A172 (cell line): ENCODE measurements at places on chromosomes 5 and 9. TPM values are rescaled to one million over a fixed set of nuclear protein-coding genes. Genes with fewer than 3 reads are reported as not detected.
A peak's percentile ranks its signal among the peaks of the same experiment; 100 is the strongest.

- peak; percentile 38 for DNase-seq
These were observed 74.3 kb upstream of the KLF9 start for GRCh38 chr9:70488793-70489105.

CFAP90 gene
- not detected in 2 replicates for total RNA-seq

CAPSL gene
- total RNA-seq: 3.4 and 5.1 TPM in 2 replicates

DNA sequence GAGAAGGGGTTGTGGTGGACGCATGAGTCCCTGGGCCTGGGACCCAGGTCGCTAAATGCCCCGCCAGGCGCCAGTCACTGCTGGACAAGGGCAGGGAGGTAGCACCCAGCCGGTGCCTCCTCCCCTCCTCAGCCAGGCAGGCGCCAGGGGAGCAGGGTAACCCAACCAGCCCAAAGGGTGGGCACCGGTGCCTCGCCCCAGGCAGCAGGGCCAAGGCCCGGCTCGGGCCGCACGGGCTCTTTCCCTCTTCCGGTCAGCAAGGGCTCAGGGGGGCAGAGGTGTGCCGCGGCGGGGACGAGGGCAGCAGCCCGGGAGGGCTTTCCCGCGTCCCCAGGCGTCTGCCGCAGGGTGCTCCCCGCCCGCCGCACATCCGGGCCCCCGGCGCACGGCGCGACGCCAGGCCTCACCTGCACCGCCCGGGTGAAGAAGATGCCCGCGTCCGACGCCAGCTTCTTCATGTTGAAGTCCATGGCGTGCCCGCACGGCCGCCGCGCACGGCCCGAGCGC lies 393 bp downstream of the SH3GLB2 start:
- DNase-seq: peak; percentile 57

CXCL14 gene
- total RNA-seq: not detected in 2 replicates

GRCh38 chr9:137740312-137740711 lies 121.5 kb downstream of the EHMT1 start:
- no peak for DNase-seq

DNA sequence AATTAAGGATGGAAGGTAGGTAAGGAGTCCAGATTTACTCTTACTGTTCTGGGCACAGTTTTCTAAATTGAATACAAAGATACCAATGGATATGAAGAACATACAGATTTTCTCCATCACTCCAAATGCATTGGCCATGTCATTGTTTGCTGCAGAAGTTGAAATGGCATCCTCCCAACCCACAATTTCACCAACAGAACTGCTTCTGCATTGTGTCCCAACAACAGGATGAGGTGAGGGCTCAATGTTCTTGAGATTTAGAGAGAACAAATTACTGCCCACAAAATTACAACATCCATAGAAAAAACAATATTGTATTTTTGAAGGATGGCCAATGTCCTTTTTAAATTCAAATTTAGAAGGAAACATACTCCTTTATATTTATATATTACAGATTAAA lies 88.9 kb downstream of the NUDT12 start:
- DNase-seq: no peak

LSM11 gene
- total RNA-seq: 6.0 and 8.7 TPM in 2 replicates

GPR21 gene
- total RNA-seq: not detected in 2 replicates

DNA sequence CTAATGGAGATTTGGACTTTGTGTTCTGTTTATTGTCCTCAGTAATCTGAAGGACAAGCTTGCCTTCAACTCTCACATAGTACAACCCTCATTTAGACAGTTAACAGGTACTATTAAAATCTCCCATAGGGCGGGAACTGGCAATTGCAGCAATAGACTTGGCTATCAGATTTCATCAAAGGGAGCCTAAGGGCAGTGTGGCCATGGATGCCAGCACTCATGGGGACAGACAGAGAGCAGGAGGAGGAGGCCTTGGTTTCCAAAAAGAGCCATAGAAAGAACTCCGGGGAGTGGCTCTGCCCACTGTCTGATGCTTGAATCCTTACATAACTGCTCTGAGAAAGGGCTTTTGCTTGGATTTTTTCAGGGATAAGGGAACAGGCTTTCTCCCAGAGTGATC lies 6.8 kb downstream of the SLC36A1 start:
- DNase-seq: no peak

- no peak for DNase-seq
These were observed 129.7 kb upstream of the MAP3K1 start for GRCh38 chr5:56685503-56686217.

DNA sequence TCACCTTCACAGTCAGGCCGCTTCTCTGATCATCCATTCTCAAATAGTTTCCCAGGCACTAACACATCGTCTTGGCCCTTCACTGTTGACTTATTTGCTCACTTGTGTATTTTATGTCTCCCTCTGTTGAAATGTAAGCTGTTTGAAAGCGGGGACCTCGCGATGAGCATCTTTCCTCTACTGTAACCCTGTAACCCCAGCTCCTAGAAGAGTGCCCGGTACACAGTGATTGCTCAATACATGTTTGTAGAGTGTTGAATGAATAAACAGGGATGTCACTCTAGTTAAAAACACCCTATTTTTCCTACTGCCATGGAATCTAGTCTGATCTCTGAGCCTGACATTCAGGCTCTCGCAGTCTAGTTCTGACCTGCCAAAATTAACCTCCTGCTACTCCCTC lies 150.8 kb downstream of the TTLL11 start:
- no peak for DNase-seq

TRAF1 gene
- total RNA-seq: 0.91 and 0.95 TPM in 2 replicates

- no peak for DNase-seq
These were observed 3.8 kb downstream of the PSD2 start for GRCh38 chr5:139799359-139799758.

GRCh38 chr5:90142541-90142940 lies 267.0 kb downstream of the CETN3 start:
- no peak for DNase-seq

GRCh38 chr5:117833691-117834090 lies 1154.7 kb downstream of the DTWD2 start:
- DNase-seq: no peak

ZNF189 gene
- total RNA-seq: 23.7 and 28.0 TPM in 2 replicates

GRCh38 chr5:126965061-126965475 lies 65.3 kb downstream of the MARCHF3 start:
- peak; percentile 28 for DNase-seq

DNA sequence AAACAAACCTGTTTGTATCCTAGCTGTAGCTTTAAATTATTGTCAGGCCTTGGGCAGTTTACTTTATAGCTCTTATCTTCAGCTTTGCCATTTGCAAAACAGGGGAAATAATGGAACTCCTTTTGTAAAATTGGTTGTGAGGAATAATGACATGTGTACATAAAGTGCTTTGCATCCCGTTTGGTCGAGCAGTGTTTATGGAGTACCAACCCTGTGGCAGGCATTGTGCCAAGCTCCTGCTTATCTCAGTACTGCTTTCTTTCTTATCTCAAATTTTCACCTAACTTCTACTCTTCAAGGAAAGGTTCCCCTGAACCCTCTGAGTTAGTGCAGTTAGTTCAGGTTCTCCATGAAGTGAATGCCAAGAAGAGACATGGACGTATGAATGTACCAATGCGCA lies 9.4 kb upstream of the TENT2 start:
- no peak for DNase-seq

DNA sequence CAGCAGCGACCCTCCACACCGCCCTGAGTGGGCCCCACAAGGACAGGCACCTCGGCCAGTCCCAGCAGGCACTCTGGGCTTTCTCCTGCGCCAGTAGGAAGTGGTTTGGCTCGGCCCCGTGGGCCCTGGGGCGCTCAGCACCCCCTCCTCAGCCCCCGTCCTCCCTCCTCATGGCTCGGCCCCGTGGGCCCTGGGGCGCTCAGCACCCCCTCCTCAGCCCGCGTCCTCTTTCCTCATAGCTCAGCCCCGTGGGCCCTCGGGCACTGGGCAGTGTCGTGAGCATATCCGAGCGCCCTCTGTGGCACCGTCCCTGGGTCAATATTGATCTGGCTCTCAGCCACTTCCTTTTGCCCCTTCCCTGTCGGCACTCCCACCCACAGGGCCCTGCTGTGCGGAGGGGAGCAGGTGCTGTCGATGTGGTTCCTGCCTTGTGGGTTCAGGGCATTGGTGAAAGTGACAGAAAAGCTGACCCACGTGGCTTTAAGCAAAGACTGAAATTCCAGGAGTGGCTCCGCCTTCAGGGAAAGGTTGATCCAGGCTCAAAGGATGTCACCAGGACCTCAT lies 5.5 kb upstream of the SCGB3A1 start:
- DNase-seq: no peak

GRCh38 chr9:85339338-85339737 lies 402.4 kb downstream of the AGTPBP1 start:
- DNase-seq: no peak

DNA sequence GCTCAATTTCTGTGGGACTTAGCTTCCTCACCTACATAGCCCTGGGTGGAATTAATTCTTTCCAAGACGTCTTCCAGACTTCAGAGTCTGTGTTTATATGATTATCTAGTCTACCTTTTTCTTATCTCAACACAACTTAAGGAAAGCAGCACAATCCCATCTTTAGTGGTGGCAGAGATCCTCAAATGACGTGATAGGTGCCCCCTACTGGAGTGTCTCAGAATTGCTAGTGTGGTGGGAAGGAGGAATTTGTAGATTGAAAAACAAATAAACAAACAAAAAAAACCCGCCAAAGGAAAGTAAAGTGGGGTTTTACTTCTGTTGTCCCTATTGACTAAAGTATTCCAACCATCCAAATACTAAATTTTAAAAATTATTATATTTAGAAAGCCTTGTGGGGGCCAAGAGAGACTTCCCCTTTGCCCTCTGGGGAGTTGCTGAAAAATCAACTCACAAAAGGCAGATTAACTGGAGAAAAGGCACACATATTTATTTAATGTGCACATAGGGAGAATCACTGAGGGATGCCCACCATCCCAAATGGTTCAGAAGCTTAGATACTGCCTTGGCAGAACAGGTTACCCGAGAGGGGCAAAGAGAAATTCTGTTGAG lies 283.3 kb downstream of the TMEM167A start:
- peak; percentile 30 for DNase-seq

DNA sequence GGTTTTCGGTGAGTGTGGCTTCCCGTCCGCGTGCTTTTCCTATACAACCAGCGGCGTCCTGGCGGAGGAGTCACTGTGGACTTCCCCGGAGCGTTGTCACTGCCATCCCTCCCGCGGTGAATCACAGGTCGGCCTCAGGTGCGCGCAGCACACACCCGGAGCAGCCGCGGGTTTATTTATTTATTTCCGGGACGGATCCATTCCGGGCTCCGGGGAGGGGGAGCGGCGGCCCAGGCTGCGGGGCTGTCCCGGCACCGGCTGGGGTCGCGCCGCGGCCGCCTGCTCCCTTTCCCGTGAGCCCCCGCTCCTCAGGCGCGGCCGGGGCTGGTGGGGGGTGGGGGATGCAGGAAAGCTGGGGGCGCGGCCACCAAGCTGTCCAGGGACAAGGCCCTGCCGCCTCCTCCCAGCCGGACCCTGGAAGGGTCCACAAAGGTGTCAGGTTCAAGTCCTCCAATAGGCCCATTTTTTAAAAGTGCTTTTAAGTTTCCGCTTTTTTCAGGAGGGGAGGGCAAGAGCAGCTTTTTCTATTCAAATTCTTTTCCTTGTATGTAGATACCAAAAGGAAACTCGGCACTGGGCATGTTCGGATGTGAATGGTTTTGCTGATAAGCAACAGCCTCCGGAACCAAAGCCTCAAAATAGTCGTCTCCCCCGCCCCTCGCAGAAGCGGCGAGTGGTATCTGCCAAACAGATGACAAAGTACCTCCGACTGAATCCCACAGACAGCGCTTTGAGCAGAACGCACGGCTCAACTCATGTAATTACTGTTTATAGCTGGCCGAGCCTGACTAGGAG lies 192.5 kb downstream of the CD180 start:
- DNase-seq: peak; percentile 49

PPP2R2B gene
- total RNA-seq: 9.9 and 14.0 TPM in 2 replicates

C9orf57 gene
- total RNA-seq: not detected in 2 replicates

- DNase-seq: peak; percentile 73
These were observed 55.3 kb upstream of the IL17B start for GRCh38 chr5:149434162-149435014.

- DNase-seq: no peak
These were observed 17.7 kb downstream of the LPAR1 start for GRCh38 chr9:111020594-111020993.

DNA sequence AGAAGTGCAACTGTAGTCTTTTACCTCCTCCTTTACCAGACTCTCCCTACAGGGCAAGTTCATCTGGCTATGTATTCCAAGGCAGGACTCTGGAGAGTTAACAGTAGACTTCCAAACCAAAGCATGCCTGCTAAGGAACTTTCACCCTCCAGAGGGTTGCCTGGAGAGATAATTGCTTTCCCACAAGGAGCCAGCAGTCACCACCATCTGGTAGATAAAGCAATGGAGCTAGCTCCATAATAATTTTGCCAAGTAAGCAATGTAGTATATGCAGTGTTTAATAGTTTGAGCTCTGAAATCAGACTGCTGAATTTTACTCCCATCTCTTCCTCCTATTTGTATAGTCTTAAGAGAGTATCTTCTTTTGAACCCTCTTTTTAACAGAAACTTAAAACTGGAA lies 566.8 kb upstream of the PTGER4 start:
- no peak for DNase-seq

ARL14EPL gene
- total RNA-seq: 0.96 and 1.0 TPM in 2 replicates

GFPT2 gene
- total RNA-seq: 42.0 and 50.5 TPM in 2 replicates

LCN10 gene
- total RNA-seq: not detected in 2 replicates
